Activated naive CD4-positive, alpha-beta T cell treated with anti-CD3 and anti-CD28 coated beads for 36 hours (primary cell): ENCODE measurements at places on chromosomes 7 and 10. TPM values are rescaled to one million over a fixed set of nuclear protein-coding genes. Genes with fewer than 3 reads are reported as not detected.

The DBNL gene
- 82.3 TPM for total RNA-seq

The CPN1 gene
- total RNA-seq = not detected

DNA sequence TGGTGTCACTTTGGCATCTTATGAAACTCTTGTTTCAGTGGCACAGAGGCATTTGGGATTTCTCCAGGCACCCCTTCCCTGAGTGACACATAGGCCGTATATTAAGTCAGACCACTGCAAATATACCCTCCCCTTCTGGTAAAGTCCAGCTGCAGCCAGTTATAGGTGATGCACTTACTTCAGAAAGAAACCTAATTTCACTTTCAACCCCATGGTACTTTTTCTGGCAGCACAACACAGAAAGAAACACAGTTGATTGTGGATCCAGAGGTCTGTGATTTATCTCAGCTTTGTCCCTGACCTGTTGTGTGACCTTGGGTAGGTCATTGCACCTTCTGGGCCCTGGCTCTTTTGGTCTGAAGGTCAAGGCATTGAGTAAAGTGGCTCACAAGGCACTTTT, 173.2 kb downstream of the BUB3 start:
- DNase-seq = no peak

DNA sequence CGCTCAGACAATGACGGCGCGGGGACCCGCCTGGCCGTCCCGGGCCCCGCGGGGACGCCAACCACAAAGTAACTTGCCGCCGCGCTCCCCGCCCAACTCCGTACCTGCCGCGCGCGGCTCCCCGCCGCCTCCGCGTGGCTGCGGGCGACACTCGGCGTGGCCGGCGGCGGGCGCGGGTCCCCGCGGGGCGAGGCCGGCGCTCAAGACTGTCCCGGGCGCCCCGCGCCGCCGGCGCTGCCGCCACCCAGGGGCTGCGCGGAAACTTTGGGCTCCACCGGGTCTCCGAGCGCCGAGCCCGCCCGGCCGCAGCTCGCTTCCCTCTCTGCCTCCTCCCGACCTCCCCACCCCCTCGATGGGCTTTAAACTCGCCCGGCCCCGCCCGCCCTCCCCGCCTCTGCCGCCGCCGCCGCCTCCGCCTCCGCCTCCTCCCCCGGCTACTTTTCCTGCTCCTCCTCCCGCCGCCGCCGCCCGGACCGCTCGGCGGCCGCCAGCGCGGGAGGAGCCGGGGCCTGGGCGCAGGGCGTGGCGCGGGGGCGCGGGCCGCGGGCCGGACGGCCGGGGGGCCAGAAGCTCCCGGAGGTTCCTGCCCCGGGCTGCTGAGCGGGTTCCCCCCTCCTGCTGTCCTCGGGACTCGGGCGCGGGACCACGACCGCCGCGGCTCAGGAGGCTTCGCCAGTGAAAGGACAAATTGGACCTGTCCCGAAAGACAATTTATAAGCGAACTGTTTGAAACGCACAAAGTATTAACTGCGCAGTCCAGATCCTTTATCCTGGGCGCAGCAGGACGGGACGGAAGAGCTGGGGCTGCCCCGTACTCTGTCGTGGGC, 10.6 kb upstream of the GRB10 start:
- DNase-seq = peak; percentile 40

DNA sequence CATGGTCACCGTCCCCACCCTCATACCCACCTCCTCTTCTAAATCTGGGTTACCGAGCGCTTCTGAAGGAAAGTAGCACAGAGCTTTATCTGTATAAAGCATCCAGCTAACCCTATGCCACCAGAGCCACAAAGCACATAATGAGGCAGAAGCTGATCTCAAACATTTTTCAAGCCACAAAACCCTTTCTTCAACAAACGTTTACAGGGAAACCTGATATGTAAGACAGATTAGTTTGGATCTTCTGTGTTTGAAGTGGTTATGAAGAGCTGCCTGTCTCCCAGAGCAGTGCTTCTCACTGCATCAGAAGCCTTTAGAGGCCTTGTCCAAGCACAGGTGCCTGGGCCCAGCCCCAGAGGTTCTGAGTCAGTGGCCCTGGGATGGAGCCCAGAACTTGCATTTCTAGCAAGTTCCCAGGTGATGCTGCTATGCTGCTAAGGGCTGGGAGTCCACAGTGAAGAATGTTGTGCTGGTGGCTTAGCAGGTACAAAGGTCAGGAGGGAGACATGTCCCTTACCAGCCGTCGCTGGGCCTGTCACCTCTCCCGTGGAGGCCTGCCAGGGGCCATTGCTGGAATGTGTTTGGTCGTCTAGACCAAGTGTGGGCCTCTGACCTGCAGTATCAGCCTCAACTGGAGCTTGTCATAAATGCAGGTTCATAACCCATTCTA, 90.4 kb downstream of the TAF3 start:
- no peak for DNase-seq

The ZNF248 gene
- 4.6 TPM for total RNA-seq

DNA sequence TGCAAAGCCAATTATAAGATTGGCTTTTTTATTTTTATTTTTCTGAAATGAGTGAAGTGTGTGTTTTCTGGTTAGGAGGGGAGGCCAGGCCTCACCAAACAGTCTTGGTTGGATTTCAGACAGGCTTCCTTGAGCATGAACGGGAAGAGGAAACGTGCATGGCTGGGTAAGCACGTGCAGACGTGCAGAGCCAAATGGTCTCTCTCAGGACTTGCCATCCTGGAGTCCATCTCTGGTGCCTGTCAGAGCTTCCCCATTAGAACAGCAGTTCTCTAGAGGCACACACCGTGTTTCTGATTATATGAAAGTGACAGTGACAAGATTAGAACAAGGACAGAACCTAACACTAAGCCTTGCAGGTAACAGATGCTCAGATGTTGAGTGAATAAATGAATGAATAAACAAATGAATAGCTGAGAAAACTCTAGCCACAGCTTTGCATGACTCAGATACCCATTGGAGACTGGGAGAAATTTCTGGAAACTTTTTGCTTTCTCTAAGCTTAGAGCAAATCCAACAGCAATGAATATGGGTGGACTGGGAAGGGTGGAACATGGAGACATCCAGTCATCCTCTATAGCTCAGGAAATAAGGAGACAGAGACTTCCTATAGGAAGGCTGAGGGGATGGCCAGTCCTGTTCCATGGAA, 11.8 kb upstream of the CALD1 start:
- no peak for DNase-seq

The FKBP9 gene
- total RNA-seq = 0.62 TPM

GRCh38 chr10:82310839-82311238, 435.8 kb downstream of the NRG3 start:
- no peak for DNase-seq

- no peak for DNase-seq
Measured at GRCh38 chr7:116810267-116811116, 51.9 kb upstream of the CAPZA2 start.

The VTI1A gene
- total RNA-seq = 24.9 TPM

DNA sequence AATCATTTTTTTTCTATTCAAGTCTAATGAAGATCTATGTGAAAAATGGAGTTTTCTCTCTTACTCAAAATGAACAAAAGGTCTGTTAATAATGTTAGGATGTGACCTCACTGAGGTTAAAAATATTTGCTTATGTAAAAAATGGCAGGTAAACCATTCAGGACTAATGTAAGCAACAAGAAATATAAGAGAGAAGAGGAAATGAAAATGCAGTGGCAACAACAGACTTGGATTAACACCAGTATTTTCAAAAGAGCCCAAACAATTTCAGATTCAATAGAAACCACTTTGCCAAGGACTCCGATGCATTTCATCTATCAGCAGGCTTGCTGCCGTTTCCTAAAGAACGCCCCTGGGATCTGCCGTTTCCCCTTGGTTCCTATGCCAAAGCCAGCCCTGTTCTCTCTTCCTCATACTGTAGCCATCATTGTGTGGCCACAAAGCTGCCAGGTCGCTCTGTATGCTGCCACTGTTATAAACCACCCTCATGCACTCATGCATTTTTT, 66.4 kb downstream of the MTURN start:
- DNase-seq = no peak

The RADIL gene
- 0.55 TPM for total RNA-seq

DNA sequence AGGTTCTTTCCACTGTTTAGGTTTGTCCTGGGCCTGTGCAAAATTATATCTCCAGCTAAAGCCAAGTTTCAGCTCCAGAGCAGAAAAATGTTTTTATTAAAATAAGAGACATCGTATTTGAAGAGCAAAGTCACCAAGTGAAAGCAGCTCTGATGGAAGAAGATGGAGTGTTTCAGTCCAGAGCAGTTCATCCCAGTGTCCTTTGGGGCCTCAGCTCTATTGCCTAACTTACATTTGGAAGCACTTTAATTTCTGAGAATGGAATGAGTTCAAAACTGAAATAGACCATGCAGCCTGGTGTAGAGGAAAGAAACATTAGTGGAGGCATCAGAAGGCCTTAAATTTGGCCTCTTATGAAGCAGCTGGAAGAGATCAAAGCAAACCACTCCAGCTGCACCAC, 545.2 kb downstream of the SORCS1 start:
- DNase-seq = no peak

DNA sequence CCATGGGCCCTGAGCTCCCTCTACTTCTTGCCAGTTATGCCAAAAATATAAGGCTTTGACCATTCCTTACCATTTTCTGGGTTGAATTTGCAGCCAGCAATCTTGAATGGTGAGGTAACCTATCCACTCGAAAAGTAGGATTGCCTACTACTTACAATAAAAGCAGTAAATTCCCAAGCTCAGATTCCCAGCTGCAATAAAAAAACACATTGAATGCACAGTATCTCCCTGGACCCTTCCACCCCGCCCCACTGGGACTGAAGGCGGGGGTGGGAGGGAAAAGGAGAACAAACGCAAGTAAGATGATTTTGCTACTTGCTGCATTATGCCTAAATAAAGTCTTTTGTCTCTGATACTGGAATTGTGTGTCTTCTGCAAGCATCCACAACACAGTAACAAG, 301.9 kb downstream of the HGF start:
- DNase-seq = no peak

DNA sequence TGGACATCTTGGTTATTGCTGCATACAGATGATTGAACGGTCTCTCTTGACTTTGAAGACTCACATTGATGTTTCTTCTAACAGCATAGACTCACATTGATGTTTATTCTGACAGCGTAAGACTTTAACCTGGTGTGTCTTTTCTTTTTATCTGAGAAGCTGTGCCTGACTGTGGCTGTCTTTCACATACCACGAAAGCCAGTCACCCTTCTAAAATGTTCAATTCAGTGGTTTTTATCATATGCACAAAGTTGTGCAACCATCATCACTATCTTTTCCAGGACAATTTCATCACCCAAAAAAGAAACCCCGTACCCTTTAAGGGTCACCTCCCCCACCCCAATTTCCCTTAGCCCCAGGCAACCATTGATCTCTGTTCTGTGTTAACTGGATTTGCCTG, 24.7 kb downstream of the CELF2 start:
- no peak for DNase-seq

The CALCR gene
- total RNA-seq = not detected

- DNase-seq = no peak
Measured at GRCh38 chr10:132929480-132929879, 12.9 kb downstream of the CFAP46 start.

The PHYHIPL gene
- total RNA-seq = not detected

The C10orf143 gene
- 3.3 TPM for total RNA-seq

DNA sequence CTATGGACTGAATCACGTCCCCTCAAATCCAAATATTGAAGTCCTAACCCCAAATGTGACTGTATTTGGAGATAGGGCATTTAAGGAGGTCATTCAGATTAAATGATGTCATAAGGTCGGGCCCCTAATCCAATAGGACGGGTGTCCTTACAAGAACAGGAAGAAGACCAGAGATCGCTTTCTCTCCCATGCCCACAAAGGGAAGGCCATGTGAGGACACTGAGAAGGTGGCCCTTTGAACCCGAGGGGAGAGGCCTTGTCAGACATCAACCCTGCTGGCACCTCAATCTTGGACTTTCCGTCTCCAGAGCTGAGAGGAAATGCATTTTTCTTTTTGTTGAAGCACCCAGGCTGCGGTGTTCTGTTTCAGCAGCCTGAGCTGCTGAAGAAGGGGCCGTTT, 72.3 kb upstream of the KLF6 start:
- no peak for DNase-seq

DNA sequence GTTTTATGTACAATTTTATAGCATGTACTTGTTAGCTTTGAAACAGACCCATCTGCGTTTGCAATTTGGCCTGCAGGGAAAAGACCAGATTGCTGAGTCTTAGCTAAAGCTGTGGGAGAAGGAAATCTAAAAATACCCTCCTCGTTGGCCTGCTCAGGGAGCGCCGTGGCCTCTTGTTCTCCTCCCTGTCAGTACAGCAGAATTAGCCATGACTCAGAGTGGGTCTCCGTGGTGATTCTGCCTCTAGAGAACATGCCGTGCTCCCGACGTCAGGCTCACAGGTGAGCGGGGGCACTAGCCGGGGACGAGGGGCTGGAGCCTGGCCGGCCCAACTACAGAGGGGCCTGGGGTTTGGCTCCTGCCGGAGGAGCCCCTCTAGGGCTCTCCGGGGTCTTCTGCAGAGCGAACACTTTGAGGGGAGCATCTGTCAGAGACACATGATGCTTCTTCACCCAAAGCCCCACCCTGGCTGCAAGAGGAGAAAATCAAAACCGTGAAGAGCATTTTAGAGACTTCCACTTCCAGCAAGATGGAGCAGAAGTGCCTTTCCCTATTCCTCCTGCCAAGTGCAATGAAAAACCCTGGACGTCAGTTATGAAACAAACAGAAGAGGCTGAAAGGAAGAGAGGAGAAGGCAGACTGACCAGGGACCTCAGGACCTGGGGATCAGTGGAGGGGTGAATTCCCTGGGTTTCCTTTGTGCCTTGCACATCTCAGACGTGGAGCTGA, 98.9 kb downstream of the LHPP start:
- DNase-seq = no peak
